ENCODE measurements at places on chromosomes 7 and 10.

- DNase-seq: no peak
Observed at GRCh38 chr7:110007320-110008063, 1083.4 kb upstream of the LRRN3 start.

GRCh38 chr10:14625765-14626525 lies 148.8 kb downstream of the FAM107B start:
- no peak for DNase-seq

DNA sequence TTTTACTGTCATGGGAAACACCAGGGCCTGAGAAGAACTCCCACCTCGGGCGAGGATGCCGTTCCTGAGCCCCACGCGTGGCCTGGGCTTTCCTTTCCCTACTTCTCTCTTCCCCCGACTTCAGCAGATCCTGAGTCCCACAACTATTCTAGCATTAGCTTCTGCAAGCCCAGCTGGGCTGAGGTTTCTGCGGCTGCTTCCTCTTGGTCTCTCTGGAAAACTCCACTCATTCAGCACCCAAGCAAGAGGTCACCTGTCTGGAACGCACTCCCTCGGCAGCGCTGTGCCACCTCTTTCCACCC lies 761 bp upstream of the DOCK1 start:
- no peak for DNase-seq

GRCh38 chr10:129942936-129943715 lies 20.9 kb downstream of the EBF3 start:
- DNase-seq: no peak

GRCh38 chr10:15262036-15262713 lies 93.7 kb upstream of the NMT2 start:
- DNase-seq: no peak

- DNase-seq: no peak
Observed at GRCh38 chr7:94056796-94057207, 52.6 kb upstream of the BET1 start.

DNA sequence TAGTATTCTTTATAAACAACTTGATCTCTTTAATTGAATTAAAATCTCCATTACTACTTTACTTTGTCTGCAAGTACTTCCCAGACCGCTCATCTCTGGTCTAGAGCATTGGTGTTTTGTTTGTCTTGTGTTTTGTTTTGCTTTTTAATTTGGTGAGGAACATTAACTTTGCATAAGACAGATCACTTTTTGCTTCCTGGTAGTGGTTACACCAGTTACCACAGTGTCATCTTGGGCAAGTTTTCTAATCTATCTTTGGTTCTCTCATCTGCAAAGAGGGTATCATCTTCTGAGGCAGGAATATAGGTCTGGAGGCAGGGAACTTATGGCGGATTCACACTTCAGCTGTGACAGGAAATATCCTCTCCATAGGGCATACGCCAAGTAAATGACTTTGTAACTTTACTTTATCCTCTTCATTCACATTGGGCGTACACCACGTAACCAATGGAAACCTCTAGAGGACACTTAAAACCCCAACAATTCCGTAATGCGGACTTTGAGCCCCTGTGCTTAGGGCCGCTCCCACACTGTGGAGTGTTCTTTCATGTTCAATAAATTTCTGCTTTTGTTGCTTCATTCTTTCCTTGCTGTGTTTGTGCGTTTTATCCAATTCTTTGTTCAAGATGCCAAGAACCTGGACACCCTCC lies 83.2 kb upstream of the JAZF1 start:
- no peak for DNase-seq

DNA sequence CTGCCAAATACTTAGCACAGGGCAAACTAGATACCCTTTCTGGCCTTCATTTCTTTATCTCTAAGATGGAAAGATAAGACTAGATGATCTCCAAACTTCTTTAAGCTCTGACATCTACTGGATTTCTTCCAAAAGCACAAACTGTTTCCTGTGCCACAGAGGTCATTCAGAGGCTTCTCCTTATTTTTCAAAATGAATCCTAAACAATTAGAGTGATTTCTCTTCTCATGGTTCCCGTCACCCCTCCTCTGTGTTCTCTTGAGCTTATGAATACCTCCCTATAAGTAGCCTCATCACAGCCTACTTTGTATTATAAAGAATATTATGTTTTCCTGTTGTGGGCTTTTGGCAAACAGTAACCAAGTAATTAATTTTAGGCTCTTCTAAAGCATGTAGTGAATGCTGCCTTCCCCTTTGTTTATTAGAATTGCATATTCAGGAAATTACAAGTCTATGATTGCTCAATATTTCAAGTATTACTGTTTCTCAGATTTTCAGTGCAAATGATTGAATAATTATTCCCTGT lies 179.5 kb downstream of the REEP3 start:
- no peak for DNase-seq

DNA sequence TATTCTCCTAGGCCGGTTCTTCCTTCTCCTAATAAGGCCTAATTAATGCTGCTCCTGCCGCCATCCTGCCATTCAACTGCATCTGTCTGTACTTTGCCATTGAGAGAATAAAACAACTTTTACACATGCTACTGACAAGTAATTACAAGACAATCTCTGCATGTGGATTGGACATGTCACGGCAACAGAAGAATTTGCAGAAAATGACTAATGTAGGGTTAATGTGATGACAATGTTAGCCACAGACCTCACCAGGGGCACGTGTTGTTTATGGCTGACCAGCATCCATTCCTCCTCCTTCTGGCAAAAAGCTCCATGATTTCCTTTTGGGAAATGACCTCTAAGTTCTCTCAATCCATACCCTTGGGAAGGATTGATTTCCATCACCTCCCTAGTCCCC lies 58.0 kb downstream of the NEBL start:
- no peak for DNase-seq

GRCh38 chr7:64602518-64602917 lies 39.6 kb upstream of the ZNF680 start:
- no peak for DNase-seq

DNA sequence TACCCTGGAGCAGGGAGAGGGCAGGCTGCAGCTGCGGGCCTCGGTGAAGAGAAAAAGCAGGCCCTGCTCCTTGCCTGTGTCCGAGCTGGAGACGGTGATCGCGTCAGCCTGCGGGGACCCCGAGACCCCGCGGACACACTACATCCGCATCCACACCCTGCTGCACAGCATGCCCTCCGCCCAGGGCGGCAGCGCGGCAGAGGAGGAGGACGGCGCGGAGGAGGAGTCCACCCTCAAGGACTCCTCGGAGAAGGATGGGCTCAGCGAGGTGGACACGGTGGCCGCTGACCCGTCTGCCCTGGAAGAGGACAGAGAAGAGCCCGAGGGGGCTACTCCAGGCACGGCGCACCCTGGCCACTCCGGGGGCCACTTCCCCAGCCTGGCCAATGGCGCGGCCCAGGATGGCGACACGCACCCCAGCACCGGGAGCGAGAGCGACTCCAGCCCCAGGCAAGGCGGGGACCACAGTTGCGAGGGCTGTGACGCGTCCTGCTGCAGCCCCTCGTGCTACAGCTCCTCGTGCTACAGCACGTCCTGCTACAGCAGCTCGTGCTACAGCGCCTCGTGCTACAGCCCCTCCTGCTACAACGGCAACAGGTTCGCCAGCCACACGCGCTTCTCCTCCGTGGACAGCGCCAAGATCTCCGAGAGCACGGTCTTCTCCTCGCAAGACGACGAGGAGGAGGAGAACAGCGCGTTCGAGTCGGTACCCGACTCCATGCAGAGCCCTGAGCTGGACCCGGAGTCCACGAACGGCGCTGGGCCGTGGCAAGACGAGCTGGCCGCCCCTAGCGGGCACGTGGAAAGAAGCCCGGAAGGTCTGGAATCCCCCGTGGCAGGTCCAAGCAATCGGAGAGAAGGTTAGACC lies 138.0 kb upstream of the STK17A start:
- DNase-seq: no peak
